ENCODE measurements at places on chromosomes 3 and 15.

DNA sequence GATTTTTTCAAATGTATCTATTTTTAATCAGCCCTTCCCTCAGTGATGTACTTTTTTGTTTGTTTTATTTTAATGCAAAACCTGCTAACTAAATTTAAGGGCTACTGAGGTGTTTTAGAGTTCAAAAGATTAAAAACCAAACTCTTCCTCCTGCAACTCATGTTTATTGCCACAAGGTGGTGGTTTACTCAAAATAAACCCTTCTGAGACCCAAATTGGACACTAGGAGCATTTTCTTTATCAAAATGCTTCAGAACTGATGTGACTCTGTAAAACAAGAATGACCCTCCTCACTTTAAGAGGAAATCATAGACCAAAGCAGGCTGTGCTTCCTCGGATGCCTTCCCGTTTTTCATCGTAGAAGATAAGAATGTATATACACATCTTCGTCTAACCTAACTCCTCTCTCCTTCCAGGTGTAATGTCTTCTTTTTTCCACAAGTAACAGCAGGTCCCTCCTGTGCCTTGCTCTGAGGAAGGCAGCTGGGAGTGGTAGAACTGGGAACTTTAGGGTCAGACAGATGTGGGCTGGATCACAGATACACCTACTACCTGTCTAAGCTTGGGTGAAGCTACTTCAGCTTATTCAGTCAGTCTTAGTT lies 2.9 kb upstream of the NME9 start:
- DNase-seq = peak; percentile 48

GRCh38 chr3:20288050-20288449 lies 102.0 kb upstream of the SGO1 start:
- no peak for DNase-seq

DNA sequence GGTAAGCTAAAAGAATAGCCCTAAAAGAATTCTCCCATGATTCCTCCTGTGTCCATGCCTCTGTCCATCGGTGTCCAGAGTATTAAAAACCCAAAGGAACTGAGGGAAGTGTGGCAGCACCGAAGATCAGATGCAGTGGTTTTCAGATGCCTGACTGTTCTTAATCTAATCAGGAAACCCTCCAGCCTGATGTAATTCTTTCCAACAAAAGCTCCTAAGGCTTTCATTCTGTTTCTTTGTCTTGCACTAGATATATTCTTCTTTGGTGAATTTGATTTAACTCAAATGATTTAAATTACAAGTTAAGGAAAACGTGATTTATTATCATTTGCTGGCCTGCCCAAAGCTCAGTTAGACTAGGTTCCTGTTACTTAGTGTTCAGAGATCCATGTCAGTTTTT lies 71.2 kb downstream of the ARHGAP31 start:
- DNase-seq = no peak

DNA sequence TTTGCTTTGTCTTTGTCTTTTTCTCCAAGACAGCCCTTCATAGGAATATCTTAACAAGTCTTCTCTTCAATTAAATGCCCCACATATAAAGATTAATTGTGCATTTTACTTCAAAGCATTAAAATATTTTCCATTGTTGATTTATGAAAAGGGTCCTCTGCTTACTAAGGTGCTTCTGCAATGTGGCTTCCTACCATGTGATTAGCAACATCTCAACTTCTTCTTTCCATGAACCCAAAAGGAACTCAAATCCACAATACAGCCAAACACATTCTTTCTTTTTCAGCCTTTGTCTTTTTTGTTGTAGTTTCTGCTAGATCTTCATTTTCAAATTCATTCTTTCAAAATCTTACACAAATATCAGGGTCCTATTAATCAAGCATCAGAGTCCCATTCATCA lies 309.2 kb downstream of the NSUN3 start:
- DNase-seq = no peak

DNA sequence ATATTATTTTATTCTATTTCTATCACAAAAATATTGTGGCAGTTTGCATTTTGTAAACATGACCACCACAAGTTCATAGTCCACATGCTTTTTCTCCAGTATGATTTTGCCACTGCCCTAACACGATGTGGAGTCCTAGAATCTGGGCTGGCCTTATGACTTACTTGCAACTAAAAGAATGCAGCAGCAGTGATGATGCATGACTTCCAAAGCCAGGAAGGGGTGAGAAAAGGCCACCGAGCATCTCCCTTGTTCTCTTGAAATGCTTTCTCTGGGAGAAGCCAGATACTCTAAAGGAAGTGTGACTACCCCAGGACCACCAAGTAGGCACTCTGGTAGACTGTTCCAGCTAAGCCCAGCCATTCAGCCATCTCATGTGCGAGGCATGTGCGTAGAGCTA lies 191.6 kb upstream of the MRPL3 start:
- DNase-seq = no peak

DNA sequence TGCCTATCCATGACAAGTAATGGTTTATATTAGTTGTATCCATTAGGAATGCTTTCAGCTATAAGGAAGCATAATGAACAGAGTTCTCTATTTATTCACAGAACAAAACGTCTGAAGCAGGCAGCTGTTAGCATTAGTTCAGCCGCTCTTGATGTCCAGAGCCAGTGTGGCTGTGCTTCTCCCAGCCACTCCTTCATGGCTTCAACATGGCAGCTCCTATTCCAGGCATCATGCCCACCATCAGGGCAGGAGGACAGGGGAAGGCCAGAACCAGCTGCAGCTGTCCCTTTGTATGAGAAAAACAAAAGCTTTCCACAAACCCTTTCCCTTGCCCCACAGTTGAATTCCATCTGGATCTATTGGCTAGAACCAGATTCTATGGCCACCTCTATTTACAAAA lies 12.9 kb upstream of the SNRK start:
- DNase-seq = no peak

DNA sequence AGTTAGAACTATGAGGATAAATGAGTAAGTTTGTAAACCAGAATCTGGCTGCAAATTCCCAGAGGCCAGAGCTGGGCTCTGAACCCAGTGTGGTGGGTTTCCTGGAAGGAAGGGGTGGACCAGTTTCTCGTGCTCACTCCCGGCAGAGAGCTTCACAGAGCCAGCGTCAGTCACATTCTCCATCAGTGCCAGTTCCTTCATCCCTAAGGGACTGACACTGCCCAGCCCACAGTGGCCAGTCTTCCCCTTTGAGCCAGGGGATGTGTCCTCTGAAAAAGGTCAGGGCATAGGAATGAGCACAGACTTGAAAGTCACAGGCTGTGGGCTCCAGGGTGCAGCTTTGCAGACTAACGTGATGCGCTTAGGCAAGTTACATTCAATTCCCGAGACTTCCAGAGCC lies 135.8 kb upstream of the HACD2 start:
- DNase-seq = no peak

Measured in astrocyte of the hippocampus (primary cell).